ENCODE measurements at places on chromosomes 13 and 19. TPM values are rescaled to one million over a fixed set of nuclear protein-coding genes. Genes with fewer than 3 reads are reported as not detected.
A peak's percentile ranks its signal among the peaks of the same experiment; 100 is the strongest.

SLC10A2 gene
- polyA plus RNA-seq, result 15.0 TPM

PSENEN gene
- polyA plus RNA-seq, result 46.9 TPM

DAZAP1 gene
- polyA plus RNA-seq, result 91.9 TPM

MCEMP1 gene
- polyA plus RNA-seq, result 0.53 TPM

KIR3DL2 gene
- polyA plus RNA-seq, result not detected

GPR183 gene
- polyA plus RNA-seq, result 9.3 TPM

GRCh38 chr19:1361601-1362386 lies 21.9 kb upstream of the NDUFS7 start:
- DNase-seq, result no peak

- DNase-seq, result no peak
Observed at GRCh38 chr19:2500156-2500555, 24.2 kb downstream of the GADD45B start.

- peak; percentile 39 for DNase-seq
Observed at GRCh38 chr13:49791711-49792549, 552 bp downstream of the KPNA3 start.

GRCh38 chr13:93201992-93202558 lies 24.5 kb upstream of the GPC6 start:
- no peak for DNase-seq

GRCh38 chr19:47022140-47022536 lies 2.5 kb downstream of the NPAS1 start:
- DNase-seq, result no peak

DNA sequence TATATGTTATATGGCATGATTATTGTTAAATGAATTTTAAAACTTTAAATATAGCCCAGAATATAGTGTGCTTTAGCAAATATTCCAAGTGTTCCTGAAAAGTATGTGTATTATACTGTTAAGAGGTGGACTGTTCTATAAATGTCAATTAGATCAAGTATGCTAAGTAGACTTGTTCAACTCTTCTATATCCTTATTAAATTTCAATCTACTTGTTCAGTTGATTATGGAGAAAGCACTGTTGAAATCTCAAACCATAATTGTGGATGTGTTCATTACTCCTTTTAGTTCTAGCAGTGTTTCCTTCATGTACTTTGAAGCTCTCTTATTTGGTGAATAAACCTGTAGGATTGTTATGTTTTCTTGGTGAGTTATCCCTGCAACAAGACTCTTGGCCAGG lies 52.5 kb downstream of the SPACA7 start:
- DNase-seq, result no peak

DNA sequence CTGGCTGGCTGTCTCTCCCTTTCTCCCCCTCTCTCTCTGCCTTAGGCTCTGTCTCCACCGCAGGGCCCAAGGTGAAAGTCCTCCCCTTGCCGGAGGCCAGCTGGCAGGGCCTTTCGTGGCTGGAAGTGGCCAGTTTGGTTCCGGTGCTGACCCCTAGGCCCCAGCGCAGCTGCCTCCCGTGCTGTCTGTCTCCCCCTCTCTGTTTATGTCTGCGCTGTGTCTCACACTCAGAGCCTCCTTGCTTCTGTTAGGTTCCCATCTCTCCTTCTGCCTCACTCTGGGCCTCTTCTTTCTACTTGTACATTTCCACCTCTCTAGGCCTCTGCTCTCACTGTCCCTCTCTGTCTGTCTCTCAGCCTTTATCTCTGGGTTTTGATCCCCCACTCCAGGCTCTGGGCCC lies 13.1 kb downstream of the CCDC97 start:
- DNase-seq, result no peak

- DNase-seq, result peak; percentile 85
Observed at GRCh38 chr13:36998624-36999041, 507 bp downstream of the ALG5 start.

DNA sequence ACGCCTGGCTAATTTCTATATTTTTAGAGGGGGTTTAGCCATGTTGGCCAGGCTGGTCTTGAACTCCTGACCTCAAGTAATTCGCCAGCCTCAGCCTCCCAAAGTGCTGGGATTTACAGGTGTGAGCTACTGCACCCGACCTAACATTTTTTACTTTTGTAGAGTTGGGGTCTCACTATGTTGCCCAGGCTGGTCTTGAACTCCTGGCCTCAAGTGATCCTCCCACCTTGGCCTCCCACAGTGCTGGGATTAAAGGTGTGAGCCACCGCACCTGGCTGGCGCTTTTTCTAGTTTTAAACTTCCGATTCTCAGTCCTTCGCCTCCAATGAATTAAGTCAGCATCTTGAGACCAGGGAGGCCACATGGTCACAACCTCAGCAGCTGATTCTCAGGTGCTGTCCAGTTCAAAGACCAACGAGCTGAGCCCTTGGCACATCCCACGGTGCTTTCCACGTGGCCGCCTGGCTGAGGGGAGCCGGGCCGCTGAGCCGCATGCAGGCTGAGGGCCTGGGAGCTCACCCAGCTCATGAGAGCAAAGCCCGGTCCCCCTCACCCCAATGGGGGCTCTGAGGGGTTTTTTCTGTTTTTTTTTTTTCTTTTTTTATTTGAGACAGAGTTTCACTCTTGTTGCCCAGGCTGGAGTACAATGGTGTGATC lies 9.1 kb downstream of the AP3D1 start:
- DNase-seq, result no peak

DNA sequence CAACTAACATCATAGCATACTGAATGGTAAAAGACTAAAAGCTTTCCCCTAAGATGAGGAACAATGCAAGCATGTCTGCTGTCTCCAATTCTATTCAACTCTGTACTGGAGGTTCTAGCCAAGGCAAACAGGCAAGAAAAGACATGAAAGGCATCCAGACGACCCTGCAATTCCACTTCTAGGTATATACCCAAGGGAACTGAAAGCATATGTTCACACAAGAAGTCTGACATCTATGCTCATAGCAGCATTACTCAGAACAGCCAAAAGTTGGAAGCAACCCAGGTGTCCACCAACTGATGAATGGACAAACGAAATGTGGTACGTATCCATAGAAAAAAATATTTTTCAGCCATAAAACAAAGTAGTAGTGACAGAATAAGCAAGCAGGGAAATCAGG lies 39.1 kb downstream of the PEPD start:
- DNase-seq, result no peak

DNA sequence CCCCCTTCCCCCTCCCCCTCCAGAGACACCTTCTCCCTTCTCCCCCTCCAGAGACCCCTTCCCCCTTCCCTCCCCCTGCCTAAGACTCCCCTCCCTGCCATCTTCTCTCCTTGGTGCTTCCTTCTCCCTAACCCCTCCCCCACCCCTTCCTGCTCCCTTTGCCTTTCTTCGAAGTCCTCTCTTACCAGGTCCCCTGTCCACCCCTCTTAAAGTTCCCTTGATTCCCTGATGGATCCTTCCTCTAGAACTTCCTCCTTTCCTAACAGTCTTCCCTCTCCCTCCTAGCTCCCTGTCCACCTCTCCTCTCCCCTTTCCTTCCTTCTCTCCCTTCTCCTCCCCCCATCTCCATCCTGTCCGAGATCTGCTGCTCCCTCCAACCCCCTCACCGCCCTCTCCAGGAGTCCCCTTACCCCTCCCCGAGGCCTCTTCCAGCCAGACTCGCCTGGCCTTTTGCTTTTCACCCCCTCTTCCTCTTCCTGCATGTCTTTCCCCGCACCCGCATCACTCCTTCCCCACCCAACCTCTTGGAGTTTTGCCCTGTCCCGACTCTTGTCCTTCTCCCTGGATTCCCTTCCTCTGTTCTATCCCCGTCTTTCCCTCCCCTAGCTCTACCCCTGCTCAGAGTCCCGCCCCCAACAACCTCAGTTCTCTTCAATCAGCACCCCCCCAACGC lies 3.1 kb downstream of the TNFSF9 start:
- DNase-seq, result no peak

DNA sequence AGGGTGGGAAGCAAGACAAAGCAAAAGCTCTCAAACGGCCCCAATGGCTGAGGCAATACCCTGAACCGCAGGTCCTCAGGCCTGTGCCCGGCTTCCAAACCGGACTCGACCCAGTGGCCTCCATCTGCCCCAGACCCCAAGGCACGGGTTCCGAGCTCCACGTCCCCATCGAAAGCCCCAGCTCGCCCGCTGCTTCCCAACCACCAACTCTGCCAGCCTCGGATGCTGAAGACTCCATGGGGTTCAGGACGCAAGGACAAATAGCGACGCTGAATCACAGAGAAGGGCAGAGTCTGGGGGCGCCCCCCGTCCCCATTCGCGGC lies 559 bp downstream of the POLR2E start:
- DNase-seq, result no peak

Measured in left lung (tissue), 14 donors.